ENCODE measurements at places on chromosomes 6 and 20.

- H3K36me3 ChIP-seq = no peaks in the 10 kb centered on the region
- DNase-seq = no peak
- no peak overlapping the region for H3K27ac ChIP-seq
- H3K4me1 ChIP-seq = no peaks in the 10 kb centered on the region
- no peak overlapping the region for H3K4me3 ChIP-seq
- H3K27me3 ChIP-seq = peaks cover 40% of the 10 kb centered on the region
These were observed 99.8 kb downstream of the TAF4 start for GRCh38 chr20:61965606-61966491.

DNA sequence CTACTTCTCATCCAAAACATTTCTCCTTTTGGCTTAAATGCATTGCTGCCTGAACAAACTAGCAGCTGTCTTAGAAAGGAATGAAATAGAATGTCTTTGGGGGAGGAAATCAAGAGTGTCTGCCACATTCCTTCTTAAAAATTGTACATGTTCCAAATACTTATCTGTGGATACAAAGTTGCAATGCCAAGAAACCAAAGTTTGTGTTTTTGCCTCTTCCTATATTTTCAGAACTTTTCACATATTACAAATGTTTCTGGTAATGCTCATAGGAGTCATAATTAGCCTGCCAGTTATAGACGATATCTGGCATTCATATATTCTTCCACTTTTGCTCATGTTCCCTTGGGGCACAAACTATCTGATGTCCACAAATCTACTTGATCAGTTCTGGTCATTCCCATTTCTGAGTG lies 165.5 kb upstream of the BMP5 start:
- no peak for DNase-seq
- H3K27me3 ChIP-seq = no peaks in the 10 kb centered on the region
- no peaks in the 10 kb centered on the region for H3K36me3 ChIP-seq
- H3K4me1 ChIP-seq = no peaks in the 10 kb centered on the region
- H3K27ac ChIP-seq = no peak overlapping the region
- no peak overlapping the region for H3K4me3 ChIP-seq

- DNase-seq = no peak
- peaks cover 12% of the 10 kb centered on the region for H3K4me1 ChIP-seq
- H3K27me3 ChIP-seq = no peaks in the 10 kb centered on the region
- no peak overlapping the region for H3K27ac ChIP-seq
These were observed 390.1 kb downstream of the PLCB1 start for GRCh38 chr20:8522168-8522567.

GRCh38 chr20:48801197-48801596 lies 26.6 kb downstream of the PREX1 start:
- H3K27ac ChIP-seq = no peak overlapping the region
- no peak for DNase-seq
- no peak overlapping the region for H3K4me3 ChIP-seq

GRCh38 chr6:156438350-156438923 lies 338.7 kb upstream of the ARID1B start:
- no peak overlapping the region for H3K27ac ChIP-seq
- no peaks in the 10 kb centered on the region for H3K4me1 ChIP-seq
- no peak overlapping the region for H3K4me3 ChIP-seq

DNA sequence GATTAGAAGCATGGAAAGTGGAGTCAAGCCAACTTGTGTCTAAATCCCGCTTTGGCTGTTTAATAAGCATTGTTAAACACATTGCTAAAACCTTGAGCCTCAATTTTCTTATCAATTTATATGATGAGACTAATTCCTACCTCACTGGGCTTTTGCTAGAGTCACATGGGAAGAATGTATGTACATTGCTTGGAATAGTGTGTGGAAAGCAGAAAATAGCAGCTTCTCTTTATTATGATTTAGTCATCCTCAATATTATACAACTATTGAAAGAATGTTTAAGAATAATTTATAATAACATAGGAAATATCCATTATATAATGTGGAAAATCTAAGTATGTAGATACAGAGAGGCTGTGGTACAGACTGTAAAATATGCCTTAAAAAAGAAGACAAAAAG lies 313.0 kb upstream of the CDYL start:
- no peak overlapping the region for H3K27ac ChIP-seq
- H3K4me1 ChIP-seq = peaks cover 29% of the 10 kb centered on the region
- DNase-seq = no peak

DNA sequence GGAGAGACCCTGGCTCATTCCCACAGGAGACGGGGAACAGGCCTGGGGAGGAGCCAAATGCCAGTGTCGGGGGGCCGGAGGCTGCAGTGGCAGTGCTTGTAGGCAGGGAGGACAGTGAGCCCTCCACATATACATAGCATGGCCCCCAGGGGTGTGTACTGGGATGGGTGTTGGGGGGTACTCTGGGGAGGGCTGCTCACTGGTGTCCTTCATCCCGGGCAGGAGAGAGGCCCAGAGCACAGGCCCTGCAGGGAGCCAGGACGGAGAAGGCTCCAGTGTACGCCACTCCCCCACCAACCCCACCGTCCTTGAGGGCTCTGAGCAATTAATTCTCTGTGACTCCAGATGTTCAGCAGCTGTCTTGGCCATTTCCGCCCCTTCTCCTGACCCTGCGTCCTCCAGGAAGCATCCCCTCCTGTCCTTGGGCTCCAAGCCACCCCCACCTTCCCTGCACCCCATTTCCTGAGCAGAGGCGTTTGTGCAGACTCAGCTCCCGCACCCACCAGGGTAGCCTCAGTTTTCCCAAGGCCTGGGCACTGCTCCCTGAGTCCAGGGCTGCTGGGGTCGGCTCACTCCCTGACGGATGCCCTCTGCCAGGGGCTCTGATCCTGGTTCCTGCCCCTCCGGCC lies 3.4 kb upstream of the ABHD16B start:
- peak; percentile 55 for DNase-seq
- H3K27me3 ChIP-seq = no peaks in the 10 kb centered on the region
- H3K4me3 ChIP-seq = peak overlapping the region; percentile 14
- H3K4me1 ChIP-seq = peaks cover 74% of the 10 kb centered on the region
- H3K27ac ChIP-seq = peak overlapping the region; percentile 96

GRCh38 chr20:59939052-59939878 lies 840 bp downstream of the PPP1R3D start:
- H3K4me1 ChIP-seq = peaks cover 73% of the 10 kb centered on the region
- no peaks in the 10 kb centered on the region for H3K27me3 ChIP-seq
- H3K27ac ChIP-seq = peak overlapping the region; percentile 100
- peak; percentile 31 for DNase-seq
- peak overlapping the region; percentile 85 for H3K4me3 ChIP-seq
- peaks cover 23% of the 10 kb centered on the region for H3K36me3 ChIP-seq

GRCh38 chr6:36840432-36841403 lies 1.5 kb upstream of the CPNE5 start:
- H3K27ac ChIP-seq = peak overlapping the region; percentile 92
- H3K4me3 ChIP-seq = peak overlapping the region; percentile 63
- peaks cover 61% of the 10 kb centered on the region for H3K4me1 ChIP-seq
- DNase-seq = peak; percentile 57
- no peaks in the 10 kb centered on the region for H3K36me3 ChIP-seq

DNA sequence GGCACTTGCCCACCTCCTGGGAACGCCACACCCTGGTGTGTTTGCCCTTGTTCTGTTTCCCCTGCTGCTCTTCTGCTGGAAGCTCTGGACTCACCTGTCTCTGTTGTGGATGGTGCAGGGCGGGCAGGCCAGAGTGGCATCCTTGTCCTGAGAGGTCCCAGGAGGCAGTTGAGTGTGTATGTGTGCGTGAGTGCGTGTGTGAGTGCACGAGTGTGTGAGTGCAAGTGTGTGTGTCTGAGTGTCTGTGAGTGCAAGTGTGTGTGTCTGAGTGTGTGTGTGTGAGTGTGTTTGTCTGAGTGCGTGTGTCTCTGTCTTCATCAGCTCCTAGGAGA lies 12.2 kb downstream of the IGF2R start:
- H3K4me3 ChIP-seq = peak overlapping the region; percentile 39
- no peak for DNase-seq
- peaks cover 99% of the 10 kb centered on the region for H3K4me1 ChIP-seq

DNA sequence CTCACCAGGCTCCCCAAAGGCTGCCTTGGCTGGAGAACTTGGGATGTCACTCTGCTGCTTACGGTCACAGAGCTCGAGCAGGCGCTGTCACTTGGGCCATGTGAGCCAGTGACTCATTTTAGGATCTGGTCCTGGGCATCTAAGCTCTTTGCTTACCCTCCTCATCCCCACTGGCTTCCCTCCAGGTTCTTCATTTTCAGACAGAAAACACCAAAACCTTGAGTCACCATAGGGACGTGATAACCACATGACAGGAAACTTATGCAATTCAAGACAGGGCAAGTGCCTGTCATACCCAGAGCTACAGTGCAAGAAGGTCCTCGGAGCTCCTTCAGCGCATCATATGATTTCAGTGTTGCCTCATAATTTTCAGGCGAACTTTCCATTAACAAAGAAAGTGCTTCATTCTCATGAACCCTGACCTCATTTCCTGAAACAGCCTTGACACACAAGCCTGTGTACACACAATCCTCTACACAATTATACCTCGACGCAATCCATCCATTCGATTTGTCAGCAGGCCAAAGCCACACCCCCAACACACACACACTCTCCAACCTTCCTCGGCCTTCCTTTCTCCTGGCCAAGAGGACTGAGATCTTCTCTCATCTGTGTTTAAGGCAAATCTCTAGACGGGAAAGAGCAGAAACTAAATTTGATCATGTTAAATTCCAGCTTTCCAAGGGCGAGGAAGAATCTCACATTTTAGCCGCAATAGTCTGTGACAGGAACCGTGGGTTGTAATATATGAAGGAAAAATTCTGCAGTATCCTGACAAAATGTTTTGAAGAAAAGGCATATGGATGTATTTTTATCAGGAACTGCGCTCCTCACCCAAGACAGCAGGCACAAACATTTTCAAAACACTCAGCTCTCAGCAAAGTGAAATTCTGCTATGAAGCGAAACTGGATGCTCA lies 25.3 kb downstream of the TBC1D7 start:
- no peaks in the 10 kb centered on the region for H3K27me3 ChIP-seq
- DNase-seq = peak; percentile 37
- peaks cover 58% of the 10 kb centered on the region for H3K4me1 ChIP-seq
- peak overlapping the region; percentile 43 for H3K4me3 ChIP-seq
- peak overlapping the region; percentile 71 for H3K27ac ChIP-seq
- peaks cover 66% of the 10 kb centered on the region for H3K36me3 ChIP-seq

DNA sequence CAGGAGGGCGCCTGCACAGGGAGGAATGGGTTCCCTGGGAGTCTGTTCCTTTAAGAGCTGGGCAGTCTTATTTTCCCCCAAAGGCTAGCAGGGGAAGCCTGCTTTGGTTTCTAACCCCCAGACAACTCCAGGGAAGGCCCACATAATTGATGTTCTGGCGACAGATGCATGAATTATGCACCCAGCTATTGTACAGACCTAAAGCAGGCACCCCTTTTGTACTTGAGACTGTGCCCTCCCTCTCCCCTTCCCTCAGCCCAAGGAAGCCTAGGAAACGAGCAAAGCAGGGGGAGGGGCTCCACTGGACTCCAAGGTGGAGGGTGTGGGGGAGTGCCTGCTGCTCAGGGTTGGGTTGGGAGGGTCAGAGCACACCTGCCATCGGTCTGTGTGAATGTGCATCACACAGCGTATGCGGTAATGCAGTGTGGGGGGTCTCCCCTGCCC lies 102.1 kb downstream of the KCNB1 start:
- H3K27ac ChIP-seq = no peak overlapping the region
- H3K4me1 ChIP-seq = peaks cover 26% of the 10 kb centered on the region
- DNase-seq = no peak
- no peaks in the 10 kb centered on the region for H3K36me3 ChIP-seq
- no peak overlapping the region for H3K4me3 ChIP-seq

GRCh38 chr20:24109537-24109936 lies 121.0 kb upstream of the GGTLC1 start:
- H3K4me3 ChIP-seq = no peak overlapping the region
- H3K36me3 ChIP-seq = no peaks in the 10 kb centered on the region

DNA sequence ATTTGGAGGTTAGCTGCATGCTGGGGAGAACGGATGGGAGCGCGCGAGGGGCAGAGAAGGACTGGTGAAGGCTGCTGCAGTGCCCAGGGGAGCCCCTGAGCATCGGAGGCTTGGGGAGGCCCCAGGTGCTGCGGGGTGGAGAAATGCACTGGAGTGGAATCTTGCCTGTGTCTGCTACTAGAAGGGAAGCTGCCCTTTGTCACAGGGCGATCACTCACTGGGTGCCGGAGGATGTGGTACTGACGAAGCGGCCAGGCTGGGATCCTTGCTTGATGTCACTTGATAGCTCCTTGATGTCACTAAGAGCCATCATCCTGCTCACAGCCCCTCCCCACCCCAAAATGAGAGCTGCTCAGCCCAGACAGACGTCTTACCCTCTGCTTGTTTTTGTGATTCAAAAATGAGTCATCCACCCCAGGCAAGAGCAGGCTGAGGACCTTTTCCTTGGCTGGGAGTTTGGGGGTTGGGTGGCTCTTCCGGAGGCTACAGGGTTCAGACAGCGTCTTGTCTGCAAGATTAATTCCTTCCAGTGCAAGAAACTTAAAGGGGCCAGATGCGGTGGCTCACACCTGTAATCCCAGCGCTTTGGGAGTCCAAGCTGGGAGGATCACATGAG lies 62.6 kb upstream of the PMEPA1 start:
- H3K4me1 ChIP-seq = no peaks in the 10 kb centered on the region
- no peak overlapping the region for H3K4me3 ChIP-seq
- H3K36me3 ChIP-seq = no peaks in the 10 kb centered on the region
- no peak overlapping the region for H3K27ac ChIP-seq
- H3K27me3 ChIP-seq = peaks cover 18% of the 10 kb centered on the region

DNA sequence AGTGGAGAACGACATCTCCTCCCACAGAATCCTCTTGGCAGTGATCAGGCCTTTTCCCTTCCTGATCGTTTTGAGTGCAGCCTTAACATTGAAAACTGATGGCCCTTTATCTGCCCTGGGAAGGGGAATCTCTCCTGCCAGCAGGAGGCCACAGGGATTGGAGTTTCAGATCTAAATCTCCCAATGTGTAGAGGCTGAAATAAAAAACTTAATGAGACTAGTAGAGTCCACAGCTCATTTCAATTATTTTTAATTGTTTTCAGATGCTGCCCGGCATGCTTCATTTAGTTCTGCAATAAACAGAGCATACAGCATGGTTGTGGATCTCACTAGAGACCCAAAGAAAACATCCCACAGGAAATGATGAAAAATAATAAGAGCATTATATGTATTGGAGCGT lies 662.2 kb upstream of the HS3ST5 start:
- no peaks in the 10 kb centered on the region for H3K27me3 ChIP-seq
- H3K36me3 ChIP-seq = no peaks in the 10 kb centered on the region
- H3K4me3 ChIP-seq = no peak overlapping the region
- no peaks in the 10 kb centered on the region for H3K4me1 ChIP-seq
- DNase-seq = no peak

- H3K4me1 ChIP-seq = no peaks in the 10 kb centered on the region
- H3K27me3 ChIP-seq = no peaks in the 10 kb centered on the region
These were observed 134.5 kb upstream of the EXOC2 start for GRCh38 chr6:827431-827830.

- H3K4me1 ChIP-seq = no peaks in the 10 kb centered on the region
- no peak overlapping the region for H3K27ac ChIP-seq
- H3K27me3 ChIP-seq = peaks cover 4% of the 10 kb centered on the region
- H3K4me3 ChIP-seq = no peak overlapping the region
These were observed 222.4 kb downstream of the CBLN4 start for GRCh38 chr20:55782912-55783253.

- H3K27ac ChIP-seq = peak overlapping the region; percentile 74
- H3K36me3 ChIP-seq = peaks cover 13% of the 10 kb centered on the region
- no peak overlapping the region for H3K4me3 ChIP-seq
These were observed 17.0 kb upstream of the CPNE5 start for GRCh38 chr6:36856277-36856676.

- DNase-seq = no peak
- no peaks in the 10 kb centered on the region for H3K36me3 ChIP-seq
- H3K4me1 ChIP-seq = no peaks in the 10 kb centered on the region
These were observed 579.5 kb upstream of the HTR1E start for GRCh38 chr6:86357877-86358276.

All from left ventricle myocardium inferior (tissue), 1 donor.